ENCODE measurements at places on chromosomes 4 and X. TPM values are rescaled to one million over a fixed set of nuclear protein-coding genes. Genes with fewer than 3 reads are reported as not detected.

DNA sequence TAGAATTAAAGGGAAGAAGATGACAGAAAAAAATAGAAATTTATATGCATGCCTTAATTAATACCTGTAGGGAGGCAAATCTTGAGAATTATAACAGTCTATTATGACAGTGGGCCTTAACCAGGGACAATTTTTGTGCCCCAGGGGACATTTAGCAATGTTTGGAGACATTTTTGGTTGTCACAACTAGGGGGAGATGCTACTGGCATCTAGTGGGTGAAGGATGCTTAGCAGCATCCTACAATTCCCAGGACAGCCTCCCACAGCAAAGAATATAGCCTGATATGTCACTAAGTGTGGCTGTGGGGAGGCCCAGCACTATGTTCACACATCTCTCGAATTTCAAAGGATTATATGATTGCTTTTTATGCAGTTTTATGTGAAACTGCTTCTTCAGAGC is 10.5 kb downstream of the GPR82 start:
- no peak for DNase-seq

NPY2R gene
- not detected for total RNA-seq

DNA sequence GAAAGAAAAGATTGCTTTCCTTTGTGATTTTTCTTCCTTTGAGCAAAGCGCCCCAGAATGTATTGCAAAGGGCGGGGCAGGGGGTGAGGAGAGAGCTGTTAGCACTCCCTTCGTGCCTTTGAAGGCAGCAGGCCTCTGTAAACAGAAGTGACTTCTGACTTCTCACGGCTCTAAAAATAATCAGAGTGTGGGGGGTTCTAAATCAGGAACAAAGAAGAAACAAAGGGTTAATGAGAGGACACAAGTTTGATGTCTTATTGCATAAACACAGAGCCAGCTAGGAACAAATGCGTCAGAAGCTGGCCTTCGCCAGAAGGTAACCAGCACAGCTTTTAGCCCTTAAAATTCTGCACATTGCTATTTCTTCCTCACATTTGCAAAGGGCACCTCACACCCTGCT is 626.2 kb downstream of the MID1IP1 start:
- no peak for DNase-seq

GRCh38 chr4:155854582-155855226 is 11.4 kb downstream of the ASIC5 start:
- DNase-seq: no peak

DNA sequence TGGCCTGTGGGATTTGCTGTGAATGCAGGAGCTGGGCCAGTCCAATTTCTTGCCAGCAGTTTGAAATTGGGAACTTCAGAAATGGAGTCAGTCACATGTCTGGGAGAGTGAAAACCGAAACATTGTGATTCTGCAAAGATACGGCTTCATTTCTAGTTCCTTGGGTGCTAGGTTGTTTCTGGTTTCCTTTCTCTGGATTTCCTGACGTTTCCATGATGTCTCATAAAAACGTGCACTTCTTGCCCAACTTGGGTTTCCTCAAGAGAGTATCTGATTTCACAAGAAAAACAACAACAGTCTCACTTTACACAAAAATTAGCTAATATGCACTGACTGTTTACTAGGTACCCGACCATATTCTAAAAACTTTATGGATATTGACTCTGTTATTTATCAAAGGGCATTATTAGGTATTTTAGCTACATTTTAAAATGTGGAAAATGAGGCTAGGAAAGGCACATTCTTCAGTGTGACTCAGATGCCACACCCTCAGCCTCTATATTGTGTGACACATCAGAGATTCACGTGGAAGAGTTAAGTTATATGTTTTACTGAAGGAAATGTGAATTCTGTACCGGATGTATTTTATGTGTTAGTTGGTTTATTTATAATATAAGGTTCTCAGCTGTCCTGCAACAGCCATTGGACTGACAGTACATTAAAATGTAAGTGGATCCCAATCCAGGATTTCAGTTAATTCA is 225.0 kb upstream of the PUDP start:
- no peak for DNase-seq

- DNase-seq: no peak
Measured at GRCh38 chr4:14529653-14530052, 472.6 kb upstream of the CPEB2 start.

DNA sequence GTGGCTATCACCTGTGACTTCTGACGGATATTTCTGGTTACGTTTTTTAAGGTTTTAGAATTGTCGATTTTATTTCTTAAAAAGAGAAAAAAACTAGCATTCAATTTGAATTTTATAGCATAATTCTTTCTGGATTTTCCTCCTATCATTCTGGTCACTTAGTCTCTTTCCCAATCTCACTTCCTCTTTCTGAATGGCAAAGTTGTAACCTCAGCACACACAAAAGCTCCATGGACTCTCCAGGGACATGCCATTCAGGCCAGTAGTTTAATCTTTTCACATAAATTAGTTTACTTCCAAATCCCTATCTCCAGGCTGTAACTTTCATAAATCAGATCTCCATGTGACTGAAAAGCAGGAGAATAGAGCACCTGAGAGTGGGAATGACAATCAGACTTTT is 110.7 kb downstream of the ARAP2 start:
- no peak for DNase-seq

DNA sequence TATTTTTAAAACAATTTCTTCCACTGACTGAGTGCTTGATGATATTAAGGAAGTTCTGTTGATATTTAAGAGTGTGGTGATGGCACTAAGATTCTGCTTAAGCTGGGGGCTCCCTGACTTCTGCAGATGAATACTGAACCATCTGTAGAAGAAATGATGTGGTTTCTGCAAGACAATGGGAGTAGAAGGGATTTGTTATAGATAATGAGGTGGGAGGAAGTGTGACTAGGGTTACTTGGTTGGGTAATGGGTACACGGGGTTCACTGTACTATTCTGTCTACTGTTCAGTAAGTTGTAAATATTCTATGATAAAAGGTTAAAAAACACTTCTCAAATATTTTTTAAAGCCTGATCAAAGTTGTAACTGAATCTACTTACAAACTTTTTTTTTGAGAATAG is 60.9 kb upstream of the TXK start:
- no peak for DNase-seq

DNA sequence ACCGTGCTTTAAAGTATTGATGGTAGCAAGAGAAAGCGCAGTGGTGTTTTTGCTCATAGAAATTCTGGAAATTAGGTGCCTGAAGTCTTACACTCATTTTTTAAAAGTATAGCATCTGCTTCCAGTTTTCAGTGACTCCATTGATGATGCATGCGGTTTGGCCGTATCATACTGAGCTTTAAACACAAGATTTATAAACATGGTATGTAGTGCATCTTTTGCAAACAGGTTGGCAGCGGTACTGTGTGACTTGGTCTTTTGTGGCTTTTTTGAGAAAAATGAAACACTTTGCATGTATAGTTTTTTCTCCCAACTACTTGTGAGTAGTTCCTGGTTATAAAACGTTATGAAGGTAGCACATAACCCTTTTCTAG is 2.0 kb downstream of the DDX3X start:
- no peak for DNase-seq

GRCh38 chr4:38455092-38455862 is 208.7 kb upstream of the KLF3 start:
- DNase-seq: no peak

DNA sequence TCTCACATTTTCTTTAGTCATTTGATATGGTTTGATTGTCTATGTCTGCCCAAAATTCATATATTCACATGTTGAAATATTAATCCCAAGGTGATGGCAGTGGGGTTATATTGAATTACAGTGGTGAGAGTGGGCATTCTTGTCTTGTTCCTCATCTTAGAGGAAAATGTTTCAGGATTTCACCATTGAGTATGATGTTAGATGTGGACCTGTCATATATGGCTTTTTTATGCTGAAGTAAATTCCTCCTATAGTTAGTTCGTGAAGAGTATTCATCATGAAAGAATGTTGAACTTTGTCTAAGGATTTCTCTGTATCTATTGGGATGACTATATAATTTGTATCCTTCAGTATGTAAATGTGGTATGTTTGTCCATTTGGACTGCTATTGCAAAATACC is 512.3 kb upstream of the EPHA5 start:
- no peak for DNase-seq

- DNase-seq: no peak
Measured at GRCh38 chr4:2295500-2295899, 33.6 kb upstream of the MXD4 start.

- no peak for DNase-seq
Measured at GRCh38 chr4:15349531-15349935, 78.3 kb upstream of the C1QTNF7 start.

- DNase-seq: no peak
Measured at GRCh38 chr4:86971355-86971683, 36.5 kb downstream of the AFF1 start.

DNA sequence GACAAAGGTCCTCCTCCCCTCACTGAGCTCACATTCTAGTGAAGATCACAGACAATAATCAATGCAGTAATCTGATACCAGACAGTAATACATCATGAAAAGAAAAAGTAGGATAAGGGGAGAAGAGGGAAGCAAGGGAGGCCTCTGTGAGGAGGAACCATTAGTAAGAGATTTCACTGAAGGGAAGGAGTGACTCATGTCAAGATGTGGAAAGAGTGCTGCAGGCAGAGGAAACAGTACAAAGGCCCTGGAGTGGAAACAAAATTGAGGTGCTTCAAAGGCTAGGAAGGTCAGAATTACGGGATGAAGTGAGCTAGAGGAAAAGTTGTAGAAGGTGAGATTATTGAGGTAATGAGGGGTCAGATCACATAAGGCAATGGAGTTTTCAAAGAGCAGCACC is 38.1 kb downstream of the LAMTOR3 start:
- DNase-seq: no peak

LDB2 gene
- total RNA-seq: not detected

ARHGAP24 gene
- total RNA-seq: not detected

GRCh38 chr4:81030061-81030980 is at the start of gene BMP3:
Gene BMP3, plus strand, starts transcription at chr4:81030708. Its CDS starts 577 bp downstream, at chr4:81031285.
- no peak for DNase-seq

- no peak for DNase-seq
Measured at GRCh38 chrX:39796856-39797255, 300.9 kb downstream of the BCOR start.

FAT1 gene
- not detected for total RNA-seq

DNA sequence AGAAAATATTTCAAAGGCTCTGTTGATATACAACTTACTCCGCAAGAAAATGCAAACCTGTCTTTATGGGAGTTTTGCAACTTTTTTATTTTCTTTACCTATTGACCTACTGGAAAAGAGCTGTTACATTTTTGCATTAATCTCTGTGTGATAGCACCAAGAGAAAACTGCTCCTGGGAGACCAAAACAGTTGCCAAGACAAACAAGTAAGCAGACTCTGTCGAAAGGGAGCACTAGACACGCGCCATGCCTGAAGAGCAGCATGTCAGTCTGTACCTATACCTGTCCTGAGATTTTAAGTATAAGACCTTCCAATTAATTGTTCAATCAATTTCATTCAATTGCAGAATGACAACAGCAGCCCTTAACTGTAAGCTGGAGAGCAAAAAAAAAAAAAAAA is 56.0 kb upstream of the TECRL start:
- DNase-seq: no peak

DNA sequence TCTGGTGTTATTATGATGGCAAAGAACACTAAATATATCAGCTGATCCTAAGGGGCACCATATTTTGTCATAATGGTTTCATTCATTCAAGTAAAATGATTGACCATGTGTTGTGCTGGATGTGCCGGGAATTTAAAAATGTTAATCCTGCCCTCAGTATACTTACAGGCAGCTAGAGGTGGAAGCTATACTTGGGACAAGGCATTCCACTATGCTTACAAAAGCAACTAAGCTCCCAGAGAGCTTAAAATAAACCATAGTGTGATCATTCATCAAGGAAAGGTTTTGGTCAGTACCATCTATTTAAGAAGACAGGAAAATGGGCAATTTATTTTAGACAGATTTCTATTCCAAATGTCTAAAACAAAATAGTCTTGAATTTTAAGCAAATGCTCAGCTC is 46.4 kb downstream of the NR3C2 start:
- no peak for DNase-seq

- no peak for DNase-seq
Measured at GRCh38 chr4:156578005-156578404, 393.6 kb downstream of the PDGFC start.

DNA sequence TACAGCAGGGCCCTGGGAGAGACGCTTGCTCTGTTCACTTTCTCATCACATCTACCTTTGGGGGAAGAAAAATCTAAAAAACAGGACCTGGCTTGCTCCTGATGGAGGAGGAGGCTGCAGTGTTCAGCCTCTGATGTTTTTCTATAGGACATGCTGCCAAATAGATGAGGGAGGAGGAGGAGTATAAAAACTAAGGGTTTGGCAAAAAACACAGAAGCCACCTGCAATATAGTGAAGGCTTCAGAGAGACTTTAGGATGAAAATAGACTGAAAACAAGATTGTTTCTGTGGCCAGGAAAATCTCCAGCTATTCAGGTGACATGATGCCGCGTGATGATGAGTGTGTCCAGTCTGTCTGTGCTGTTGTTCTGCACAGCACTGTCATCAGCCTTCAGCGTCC is 160.6 kb downstream of the PTTG2 start:
- no peak for DNase-seq

ATOH1 gene
- total RNA-seq: not detected

DDX60 gene
- total RNA-seq: 6.3 TPM

DNA sequence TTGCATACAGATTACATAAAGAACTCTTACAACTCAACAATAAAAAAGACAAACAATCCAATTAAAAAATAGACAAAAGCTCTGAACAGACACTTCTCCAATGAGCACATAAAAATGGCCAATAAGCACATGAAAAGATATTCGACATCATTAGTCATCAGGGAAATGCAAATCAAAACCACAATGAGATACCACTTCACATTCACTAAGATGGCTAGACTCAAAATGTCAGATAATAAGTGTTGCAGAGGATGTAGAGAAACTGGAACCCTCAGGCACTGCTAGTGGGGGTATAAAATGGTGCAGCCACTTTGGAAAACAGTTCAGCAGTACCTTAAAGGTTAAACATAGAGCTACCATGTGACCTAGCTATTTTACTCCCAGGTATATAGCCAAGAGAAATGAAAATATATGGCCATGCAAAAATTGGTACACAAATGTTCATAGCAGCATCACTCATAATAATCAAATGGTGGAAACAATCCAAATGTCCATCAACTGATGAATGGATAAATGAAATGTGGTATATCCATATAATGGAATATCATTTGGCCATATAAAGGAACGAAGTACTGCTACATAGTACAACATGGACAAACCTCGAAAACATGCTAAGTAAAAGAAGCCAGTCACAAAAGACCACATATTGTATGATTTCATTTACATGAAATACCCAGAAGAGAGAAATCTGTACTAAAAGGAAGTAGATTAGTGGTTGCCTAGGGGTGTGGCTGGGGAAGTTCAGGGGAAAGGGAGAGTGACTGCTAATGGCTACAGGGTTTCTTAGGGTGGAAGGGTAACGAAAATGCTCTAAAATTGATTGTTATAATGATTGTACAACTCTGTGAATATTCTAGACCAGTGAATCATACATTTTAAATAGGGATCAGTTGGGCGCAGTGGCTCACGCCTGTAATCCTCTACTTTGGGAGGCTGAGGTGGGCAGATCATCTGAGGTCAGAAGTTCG is 29.4 kb downstream of the SASH3 start:
- no peak for DNase-seq

CDX4 gene
- not detected for total RNA-seq

- no peak for DNase-seq
Measured at GRCh38 chrX:27998666-27999065, 17.4 kb upstream of the DCAF8L1 start.

CA5B gene
- 8.8 TPM for total RNA-seq

GRCh38 chr4:94803181-94803580 is 45.4 kb downstream of the BMPR1B start:
- no peak for DNase-seq

Data from CD8-positive, alpha-beta memory T cell (primary cell).